ENCODE measurements at places on chromosomes 1 and 21. TPM values are rescaled to one million over a fixed set of nuclear protein-coding genes. Genes with fewer than 3 reads are reported as not detected.

FMO3 gene
- not detected for total RNA-seq

TSPAN1 gene
- total RNA-seq, result 68.5 TPM

GRCh38 chr21:34129039-34129891 lies 55.9 kb downstream of the MRPS6 start:
- DNase-seq, result peak; percentile 45

CFHR4 gene
- total RNA-seq, result not detected

GRCh38 chr1:202126426-202126825 lies 3.7 kb downstream of the GPR37L1 start:
- DNase-seq, result no peak

DNA sequence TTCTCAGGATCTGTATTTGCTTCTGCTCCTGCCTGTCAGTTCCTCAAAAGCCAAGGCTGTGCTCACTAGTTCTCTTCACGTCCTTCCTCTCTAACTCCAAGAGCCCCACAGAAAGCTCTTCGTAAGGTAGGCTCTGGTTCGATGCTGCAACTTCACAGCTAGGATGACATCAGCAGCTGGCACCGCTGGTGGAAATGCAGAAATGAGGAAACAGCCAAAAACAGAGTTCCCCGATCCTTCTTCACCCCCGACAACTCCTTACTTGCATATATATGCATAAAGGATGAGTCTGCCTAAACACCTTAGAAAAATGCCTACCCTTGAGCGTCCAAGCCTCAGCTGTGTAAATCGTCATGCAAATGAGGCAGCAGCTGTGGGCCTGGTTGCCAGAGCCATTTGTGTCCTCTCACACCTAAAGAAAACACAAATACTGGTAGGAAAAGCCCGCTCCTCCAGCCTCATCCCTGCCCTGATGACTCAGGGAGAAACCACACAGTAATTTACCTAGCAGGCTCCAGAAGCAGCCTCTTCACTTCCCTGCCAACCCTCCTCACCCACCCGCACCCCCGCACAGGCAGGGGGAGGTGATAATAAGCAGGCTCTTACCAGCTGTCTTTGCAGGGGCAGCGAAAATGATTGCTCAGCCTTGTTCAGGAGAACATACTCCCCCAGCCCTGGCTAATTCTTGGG lies 28.2 kb downstream of the BATF3 start:
- DNase-seq, result peak; percentile 86

DNA sequence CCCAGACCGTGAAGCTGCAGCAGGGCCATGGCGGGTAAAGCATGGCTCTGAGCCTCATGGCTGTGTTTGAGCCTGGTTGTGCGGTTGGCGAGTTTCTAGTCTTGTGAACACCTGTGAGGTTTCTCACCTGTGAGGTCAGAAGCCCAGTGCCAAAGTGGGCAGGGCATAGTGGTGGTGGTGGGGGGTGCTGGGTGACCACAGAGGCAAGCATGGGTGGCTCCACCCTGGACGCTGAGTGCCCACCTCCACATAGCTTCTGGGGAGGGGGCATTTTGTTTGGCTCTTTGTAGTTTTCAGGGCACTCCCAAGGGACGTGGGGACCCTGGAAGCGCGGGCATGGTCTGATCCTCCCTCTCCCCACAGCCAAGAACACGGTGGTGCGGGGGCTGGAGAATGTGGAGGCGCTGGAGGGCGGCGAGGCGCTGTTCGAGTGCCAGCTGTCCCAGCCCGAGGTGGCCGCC lies 91.1 kb downstream of the TRIM11 start:
- DNase-seq, result no peak

OLIG2 gene
- total RNA-seq, result not detected

DNA sequence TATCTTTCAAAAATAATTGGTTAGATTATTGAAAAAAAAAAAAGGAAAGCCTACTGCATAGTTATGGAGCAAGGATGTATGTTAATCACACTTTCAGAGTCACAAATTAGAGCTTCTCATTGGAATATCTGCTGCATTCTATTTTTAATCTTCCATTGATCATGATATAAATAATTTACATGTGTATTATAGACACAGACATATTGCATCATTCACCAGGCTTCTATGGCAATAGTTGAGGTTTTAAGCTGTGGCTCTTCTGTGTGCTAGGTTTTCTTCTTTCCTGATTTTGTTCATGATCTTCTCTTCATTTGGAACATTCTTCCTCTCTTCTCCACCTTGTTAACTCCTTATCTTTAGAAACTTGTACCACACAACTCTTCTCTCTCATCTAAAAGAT lies 123.2 kb upstream of the HMCN1 start:
- no peak for DNase-seq

PGD gene
- total RNA-seq, result 239 TPM

IFI44 gene
- 3.5 TPM for total RNA-seq

DNA sequence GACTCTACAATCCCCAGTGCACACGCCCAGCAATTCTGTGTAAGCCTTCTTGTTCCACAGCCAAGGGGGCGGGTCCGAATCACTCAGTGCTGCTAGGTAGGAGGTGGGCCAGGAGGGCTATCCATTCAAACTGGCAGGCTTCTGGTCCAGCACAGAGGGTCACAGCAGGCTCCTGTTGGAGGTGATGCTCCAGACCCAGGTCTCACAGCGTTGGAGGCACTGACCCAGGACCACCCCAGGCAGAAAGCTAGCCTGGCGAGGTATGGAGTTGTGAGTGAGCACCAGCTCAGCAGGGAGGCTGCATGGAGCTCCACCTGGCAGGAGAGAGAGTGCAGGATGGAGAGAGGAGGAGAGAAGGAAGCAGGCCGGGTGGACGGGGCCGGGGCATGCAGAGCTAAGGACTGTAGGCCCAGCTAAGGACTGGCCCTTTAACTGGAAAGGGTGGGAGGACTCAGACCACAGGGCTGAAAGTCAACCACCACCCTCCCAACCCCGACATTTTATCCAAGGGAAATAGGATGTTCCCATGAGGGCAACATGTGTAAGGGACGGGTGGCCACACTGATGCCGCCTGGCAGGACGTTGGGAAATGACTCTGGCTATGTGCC lies 38.7 kb downstream of the GPR161 start:
- DNase-seq, result no peak

FAM72B gene
- 0.82 TPM for total RNA-seq

NT5C1A gene
- not detected for total RNA-seq

CYYR1 gene
- total RNA-seq, result 6.4 TPM

ERRFI1 gene
- total RNA-seq, result 61.5 TPM

TFF2 gene
- total RNA-seq, result not detected

SLAMF6 gene
- not detected for total RNA-seq

GRCh38 chr1:246647113-246647512 lies 77.1 kb upstream of the SCCPDH start:
- DNase-seq, result no peak

PLA2G2A gene
- not detected for total RNA-seq

CYP4A11 gene
- total RNA-seq, result not detected

DNA sequence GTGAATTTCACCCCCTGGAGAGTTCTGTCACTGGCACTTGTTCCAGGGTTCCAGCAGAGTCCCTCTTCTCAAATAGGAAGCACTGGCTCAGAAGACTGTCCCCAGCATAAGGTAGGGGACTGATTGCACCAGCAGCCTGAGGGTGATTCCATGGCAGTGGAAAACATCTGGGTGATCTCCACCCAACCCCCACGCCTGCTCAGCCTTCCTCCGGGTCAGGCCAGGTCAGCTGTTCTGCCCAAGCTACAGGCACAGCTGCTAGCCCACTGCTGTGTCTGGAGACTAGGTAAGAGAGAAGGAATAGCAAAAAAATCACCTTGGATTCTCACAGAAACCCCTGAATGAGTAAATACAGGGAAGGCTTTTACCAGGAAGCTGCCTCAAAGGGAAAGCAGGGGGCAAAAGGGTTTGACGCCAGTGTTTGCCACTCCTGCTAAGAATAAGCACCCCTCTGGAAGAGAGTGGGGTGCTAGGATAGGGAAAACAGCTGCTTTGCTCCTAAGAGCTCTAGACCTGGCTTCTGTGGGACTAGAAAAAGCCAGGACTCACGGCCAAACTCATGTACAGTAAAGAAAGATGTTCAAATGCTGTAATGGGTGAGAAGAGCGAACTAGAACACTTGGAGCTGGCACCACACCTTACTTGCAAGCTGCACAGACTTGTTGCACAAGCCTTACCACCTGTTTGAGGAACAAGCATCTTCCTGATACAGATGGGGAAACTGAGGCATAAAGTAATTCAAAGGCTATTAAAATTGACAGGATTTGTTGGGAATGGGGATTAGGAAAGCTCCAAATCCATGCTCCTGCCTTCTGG lies 1.0 kb upstream of the DENND2D start:
- no peak for DNase-seq

DNA sequence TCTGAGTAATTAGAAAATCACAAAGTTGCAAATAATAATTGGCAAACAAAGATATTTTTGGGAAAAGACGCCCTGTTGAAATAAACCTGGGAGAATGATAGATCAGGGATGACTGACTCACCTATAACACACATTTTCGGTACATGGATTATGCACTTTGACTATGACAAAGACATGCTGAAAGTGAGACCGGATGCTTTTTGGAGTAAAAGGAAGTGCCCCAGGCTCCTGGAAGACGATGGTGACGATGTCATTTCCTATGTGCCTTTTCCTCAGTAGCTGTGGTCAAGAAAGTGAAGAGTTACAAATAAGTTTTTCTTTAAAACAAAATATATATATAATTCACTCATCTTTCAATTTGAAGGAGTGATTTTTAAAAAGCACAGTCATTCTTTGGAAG lies 158.7 kb downstream of the SIPA1L2 start:
- no peak for DNase-seq

DNA sequence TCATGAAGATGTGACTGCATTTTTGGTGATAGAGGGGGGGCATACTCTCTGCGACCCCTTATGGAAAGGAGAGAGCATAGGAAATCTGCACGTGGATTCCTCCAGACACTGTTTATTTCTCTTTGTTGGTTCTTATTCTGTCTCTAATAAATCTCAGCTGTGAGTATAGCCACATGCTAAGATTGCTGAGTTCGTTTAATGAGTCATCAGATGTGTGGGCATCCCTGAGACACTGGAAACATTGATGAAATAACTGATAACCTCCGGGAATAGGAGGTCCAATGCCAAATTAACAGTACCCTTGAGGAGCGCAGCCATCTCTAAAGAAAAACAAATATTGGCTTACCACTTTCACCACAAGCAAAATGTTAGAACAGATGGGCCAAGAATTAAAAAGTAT lies 880.2 kb upstream of the NEGR1 start:
- DNase-seq, result no peak

DNA sequence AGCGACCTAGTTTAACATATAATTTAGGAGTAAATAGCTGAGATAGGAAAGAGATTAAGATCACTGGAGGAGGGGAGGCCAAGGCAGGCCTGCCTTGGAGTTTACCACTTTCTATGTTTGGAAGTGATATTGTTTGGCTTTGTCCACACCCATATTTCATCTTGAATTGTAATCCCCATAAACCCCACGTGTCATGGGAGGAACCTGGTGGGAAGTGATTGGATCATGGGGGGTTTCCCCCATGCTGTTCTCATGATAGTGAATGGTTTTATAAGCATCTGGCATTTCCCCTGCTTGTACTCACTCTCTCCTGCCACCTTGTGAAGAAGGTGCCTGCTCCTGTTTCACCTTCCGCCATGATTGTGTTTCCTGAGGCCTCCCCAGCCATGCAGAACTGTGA lies 58.3 kb upstream of the ARTN start:
- no peak for DNase-seq

GRCh38 chr1:225597926-225598575 lies 54.9 kb downstream of the ENAH start:
- no peak for DNase-seq

- DNase-seq, result no peak
Observed at GRCh38 chr1:48908606-48909005, 131.9 kb upstream of the BEND5 start.

GRCh38 chr21:42234464-42235241 lies 15.7 kb downstream of the ABCG1 start:
- DNase-seq, result no peak

GRCh38 chr1:204294357-204294756 lies 65.4 kb downstream of the PLEKHA6 start:
- no peak for DNase-seq

GRCh38 chr1:234856845-234857245 lies 246.9 kb upstream of the IRF2BP2 start:
- no peak for DNase-seq

GRCh38 chr1:155019377-155020245 lies 14.0 kb downstream of the DCST2 start:
- no peak for DNase-seq

DNA sequence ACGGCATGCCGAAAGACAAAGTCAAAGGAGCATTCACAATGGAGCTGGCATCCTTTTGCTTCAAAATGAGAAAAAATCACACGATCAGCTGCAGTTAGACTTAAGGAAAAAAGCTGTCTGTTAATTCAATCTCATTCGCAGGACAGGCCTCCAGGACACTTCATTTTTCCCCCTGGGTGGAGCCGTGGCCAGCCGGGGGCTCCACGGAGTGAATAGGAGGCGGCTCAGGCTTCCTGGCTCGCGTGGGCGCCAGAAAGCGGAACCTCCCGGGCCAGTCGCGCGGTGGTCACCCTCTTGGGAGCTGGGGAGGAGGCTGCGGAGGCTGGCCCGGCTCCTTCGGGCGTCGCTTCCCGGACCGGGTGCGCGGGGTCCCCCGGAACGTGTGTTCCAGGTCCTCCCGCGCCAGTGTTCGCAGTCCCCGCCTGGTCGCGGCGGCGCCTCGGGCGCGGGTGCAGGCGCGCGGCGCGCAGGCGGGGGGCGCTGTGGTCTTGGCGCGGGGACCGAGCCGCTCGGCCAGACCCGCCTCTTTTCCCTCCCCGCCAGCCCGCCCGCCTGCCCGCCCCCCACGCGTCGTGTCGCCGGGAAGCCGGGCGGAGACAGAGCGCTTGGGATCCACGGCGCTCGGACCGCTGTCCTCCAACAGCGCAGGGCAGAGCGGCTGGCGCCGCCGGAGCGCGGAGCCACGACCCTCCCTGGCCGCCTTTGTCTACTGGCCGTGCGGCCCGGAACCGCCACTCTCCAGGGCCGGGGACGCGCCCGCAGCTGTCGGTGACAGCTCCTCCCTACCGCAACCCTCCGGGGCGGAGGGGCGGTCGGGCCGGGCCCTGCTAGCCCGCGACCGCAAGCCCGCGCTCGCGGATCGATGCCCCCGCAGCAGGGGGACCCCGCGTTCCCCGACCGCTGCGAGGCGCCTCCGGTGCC lies at the start of gene RHOU:
Gene RHOU (plus strand): TSS at position 599 of the 921 bp plus-strand sequence. CDS start 264 bp downstream, at position 863.
- no peak for DNase-seq

DNA sequence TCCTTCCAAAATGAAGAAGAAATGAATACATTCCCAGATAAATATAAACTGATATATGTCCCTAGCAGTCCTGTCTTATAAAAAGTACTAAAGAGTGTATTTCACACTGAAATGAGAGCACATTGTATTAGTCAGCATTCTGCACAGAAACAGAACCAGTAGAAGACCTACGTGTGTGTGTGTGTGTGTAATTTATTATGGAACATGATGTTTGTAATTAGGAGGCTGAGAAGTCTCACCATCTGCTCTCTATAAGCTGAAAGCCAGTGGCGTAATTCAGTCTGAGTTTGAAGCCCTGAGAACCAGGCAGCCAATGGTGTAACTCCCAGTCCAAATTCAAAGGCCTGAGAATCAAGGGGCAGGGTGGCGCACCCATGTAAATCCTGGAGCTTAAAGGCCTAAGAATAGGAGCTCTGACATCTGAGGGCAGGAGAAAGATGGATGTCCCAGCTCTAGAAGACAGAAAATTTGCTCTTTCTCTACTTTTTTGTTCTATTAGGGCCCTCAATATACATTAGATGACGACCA lies 146.5 kb upstream of the LYPLAL1 start:
- no peak for DNase-seq

CD53 gene
- not detected for total RNA-seq
